ENCODE measurements at places on chromosomes 1 and 21.

- DNase-seq = no peak
These were observed 54.3 kb downstream of the SLX9 start for GRCh38 chr21:44994047-44994694.

GRCh38 chr1:168887381-168887780, 158.4 kb upstream of the DPT start:
- no peak for DNase-seq

GRCh38 chr1:87644579-87645190, 316.0 kb downstream of the LMO4 start:
- no peak for DNase-seq

DNA sequence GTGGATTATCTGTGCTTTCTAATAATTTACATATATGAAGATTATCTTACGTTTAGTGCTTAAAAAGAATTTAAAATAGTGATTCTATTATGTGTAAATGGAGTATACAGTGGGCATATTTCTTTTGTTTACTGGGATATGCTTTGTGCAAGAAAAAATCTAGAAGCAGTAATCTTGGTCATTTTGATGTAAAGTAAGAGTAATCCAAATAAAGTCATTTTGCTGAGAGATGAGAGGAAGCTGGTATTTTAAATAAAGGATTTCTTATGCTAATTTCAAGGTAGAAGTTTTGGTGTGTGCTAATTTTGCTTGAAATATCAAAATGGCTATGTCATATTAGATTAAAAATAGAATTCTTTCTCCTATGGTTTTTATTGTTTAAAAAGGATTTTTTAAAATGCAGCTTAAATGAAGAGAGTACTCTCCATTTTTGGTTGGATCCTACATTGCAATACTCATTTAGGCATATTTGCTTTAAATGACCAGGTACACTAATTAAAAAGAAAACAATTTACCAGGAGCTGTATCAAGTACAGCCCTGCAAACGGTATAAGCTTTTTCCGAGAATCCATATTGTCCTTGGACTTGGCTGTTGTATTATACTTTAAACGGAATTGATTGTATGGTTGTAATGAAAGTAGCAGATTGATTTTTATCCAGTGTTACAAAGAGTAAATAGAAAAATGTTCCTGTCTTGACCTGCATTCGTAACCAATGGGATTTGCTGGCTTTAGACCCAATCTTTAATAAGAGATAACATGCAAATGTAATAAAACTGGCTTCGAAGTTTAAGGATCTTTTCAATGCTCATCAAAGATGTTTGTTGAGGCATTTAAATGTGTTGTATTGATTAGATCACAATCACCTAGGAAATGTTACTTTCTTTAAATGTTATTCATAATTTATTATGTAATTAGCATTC, 574.7 kb downstream of the USP25 start:
- DNase-seq = no peak
